ENCODE measurements at places on chromosomes 12 and 14.

GRCh38 chr12:115511986-115512711 lies 765.3 kb downstream of the MED13L start:
- DNase-seq = no peak

- no peak for DNase-seq
Measured at GRCh38 chr12:130959632-130960031, 5.9 kb downstream of the ADGRD1 start.

DNA sequence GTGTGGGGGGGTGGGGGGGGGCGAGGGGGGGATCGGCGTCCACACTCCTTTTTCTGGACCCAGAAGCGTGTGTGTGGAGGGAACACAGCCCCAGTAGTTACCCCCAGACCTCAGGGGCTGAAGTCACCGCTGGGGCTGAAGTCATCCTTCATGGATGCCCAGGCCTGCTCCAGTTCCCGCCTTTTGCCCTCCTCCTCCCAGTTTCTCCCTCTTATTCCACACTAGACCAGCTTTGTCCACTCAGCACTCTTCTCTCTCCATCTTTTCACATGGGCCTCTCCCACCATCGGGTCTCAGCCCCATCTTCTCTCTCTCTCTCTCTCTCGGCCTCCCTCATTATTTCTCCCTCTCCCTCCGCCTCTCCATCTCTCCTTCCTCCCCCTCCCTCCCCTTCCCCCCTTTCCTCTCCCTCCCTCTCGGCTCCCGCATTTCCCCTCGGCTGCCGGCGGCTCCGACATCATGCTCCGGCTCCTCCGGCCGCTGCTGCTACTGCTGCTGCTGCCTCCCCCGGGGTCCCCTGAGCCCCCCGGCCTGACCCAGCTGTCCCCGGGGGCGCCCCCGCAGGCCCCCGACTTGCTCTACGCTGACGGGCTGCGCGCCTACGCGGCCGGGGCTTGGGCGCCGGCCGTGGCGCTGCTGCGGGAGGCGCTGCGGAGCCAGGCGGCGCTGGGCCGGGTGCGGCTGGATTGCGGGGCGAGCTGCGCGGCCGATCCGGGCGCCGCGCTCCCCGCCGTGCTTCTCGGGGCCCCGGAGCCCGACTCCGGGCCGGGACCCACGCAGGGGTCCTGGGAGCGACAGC lies at the start of gene P3H3:
TSS of gene P3H3 (plus strand) at position 426 of the 799 bp plus-strand sequence. CDS start at position 460, 34 bp downstream.
- no peak for DNase-seq

- DNase-seq = no peak
Measured at GRCh38 chr14:76126076-76126475, 25.6 kb upstream of the GPATCH2L start.

GRCh38 chr12:71536279-71536938 lies 96.8 kb downstream of the LGR5 start:
- no peak for DNase-seq

DNA sequence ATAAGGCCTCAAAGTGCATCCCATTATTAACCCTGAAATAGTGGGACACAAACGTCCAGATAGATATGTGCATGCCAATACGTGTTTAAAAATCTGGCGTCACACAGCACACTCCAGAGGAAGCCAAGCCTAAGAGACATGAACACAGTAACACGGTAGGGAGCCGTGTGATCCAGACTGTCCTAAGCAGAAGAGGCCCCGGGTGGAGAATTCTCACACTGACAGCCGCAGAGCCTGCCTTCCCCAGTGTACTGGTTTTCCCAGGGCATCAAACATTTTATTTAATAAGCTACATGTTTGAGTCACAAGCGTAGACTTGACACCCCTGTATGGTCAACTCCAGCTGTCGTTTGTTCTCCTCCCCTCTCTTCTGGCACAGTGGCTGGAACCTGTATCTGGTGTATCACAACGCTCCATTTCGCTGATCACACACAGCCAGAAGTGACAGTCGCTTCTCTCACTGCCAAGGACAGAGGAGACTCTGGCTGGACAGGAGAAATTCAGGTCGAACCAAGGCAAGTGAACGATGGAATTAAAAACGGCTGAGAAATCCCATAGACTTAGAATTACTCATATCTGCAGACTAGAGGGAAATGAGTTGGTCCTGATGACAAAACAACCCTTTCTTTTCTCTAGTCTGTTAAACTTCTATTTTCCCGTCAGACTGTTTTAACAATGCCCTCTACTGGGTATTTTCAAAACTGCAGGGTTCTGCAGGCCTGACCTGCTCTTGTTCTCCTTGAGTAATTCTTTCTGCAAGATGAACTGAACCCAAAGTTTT lies 359.9 kb downstream of the RGS6 start:
- no peak for DNase-seq

- no peak for DNase-seq
Measured at GRCh38 chr12:104990950-104991349, 4.8 kb downstream of the NOPCHAP1 start.

DNA sequence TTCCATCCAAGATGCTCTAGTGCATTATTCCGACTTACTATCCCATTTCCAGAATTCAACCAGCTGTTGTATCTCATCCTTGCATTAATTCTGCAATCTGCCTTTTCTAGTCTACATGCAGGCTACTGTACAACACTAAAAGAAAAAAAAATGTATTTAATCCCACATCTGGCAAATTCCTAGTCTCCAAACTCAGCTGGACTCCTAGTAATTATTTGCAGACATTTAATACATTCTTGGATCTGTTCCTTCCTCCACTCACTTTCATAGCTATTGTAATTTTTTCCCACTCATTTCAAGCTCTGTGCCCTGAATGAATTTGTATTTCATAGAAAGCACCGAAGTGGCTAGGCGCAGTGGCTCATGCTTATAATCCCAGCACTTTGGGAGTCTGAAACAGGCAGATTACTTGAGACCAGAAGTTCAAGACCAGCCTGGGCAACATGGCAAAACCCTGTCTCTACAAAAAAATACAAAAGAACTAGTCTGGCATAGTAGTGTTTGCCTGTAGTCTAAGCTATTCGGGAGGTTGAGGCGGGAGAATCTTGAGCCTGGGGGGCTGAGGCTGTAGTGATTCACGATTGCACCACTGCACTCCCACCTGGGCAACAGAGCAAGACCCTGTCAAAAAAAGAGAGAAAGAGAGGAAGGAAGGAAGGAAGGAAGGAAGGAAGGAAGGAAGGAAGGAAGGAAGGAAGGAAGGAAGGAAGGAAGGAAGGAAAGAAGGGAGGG lies 39.5 kb upstream of the YAF2 start:
- no peak for DNase-seq

GRCh38 chr14:104558231-104559027 lies 21.1 kb upstream of the C14orf180 start:
- no peak for DNase-seq

DNA sequence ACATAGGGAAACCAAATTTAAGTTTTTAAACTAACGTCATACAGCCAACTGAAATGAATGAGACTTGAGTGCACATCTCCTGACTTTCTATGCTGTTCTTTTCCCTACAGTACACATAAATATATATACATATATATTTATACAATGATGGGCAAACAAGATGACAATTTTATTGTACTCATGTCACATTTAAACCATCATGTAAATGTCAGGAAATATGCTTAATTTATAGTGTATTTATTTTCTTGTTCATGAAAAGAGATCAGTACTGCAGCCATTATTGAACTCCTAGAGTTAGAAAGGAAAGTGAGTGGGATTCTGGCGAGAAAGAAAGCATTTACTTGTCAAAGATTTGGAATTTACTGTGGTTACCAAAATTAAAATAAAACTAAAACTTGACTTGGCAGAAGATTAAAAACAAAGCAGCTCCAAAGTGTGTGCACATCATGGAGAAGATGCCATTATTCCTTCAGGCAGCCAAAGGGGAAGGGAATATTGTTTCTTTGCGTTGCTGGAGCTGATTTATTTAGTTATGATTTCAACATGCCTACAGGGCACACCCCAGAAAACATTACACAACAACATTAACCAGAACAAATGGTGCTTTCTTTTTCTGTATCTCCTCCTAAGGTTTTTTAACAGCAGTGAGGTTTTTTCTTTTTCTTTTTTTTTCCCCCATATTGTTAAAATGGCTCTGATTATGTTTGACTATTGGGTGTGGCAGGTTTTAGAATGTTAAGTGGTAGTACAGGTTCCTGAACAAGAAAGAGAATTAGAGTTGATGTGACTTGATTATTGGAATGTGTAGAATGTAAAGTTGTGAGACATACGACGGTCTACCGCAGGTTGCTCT lies 144.6 kb downstream of the RAD51B start:
- DNase-seq = peak; percentile 77

DNA sequence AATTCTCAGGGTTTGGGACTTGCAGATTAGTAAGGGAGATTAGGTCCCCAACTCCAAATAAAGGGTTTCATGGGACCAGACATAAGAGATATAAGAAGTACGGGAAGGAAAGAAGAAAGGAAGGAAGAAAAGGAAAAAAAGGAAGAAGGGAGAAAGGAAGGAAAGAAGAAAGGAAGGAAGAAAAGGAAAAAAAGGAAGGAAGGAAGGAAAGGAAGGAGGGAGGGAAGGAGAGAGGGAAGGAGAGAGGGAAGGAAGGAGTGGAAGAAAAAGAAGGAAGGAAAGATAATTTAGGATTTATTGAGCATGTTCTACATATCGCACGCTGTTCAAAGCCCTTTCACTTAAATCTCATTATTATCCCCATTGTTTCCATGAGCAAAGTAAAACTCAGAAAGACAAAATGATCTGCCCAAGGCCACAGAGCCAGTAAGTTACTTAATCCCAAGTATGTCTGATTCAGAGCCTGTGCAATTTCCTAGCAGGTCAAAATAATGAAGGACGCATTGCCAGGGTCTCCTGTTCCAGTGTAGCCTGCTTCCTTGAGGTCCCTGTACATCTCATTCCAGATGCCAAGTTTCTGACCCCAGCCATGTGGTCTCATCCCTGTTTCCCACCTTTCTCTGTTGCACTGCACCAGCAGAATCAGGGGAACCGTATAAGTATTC lies 3.9 kb upstream of the HDAC7 start:
- DNase-seq = no peak

DNA sequence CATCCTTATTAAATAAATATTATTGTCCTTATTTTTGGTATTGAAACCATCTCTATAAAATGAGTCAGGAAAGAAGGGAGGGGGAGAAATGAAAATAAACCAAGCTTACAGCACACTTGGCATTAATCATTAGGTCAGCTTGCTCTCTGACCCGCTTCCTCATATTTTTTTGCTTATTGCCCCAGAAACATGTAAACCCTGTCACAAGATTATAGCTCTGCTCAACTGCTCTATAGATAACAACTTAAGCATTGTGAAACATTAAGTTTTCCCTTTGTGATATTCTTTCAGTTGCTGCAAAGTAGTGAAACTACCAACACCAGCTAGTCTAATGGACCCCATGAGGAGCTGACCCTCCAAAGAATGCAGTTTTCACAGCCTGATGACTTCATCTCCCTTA lies 819.5 kb downstream of the SLC16A7 start:
- no peak for DNase-seq

DNA sequence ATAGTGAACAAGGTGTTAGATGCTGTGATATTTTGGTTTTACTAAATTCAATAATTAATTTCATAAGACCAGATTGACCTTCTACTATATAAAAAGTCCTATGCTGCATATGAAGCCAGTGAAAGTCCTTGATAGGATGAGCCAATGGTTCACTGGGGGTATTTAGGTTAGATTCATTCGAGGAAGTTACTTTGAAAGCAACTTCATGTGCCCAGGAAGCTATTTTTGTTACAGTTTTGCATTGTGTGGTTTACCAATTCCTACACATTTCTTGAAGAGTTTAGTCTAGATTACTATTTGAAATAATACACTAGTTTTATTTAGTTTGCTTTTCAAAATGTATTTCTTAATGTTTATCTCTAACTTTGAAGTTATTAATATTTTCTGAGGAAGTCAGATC lies 58.5 kb upstream of the RMST start:
- no peak for DNase-seq

- DNase-seq = no peak
Measured at GRCh38 chr12:46659032-46659650, 166.7 kb downstream of the SLC38A4 start.

GRCh38 chr14:104547310-104547997 lies 32.1 kb upstream of the C14orf180 start:
- DNase-seq = no peak
